ENCODE measurements at places on chromosomes 5 and 9.
A peak's percentile ranks its signal among the peaks of the same experiment; 100 is the strongest.

- peak; percentile 82 for DNase-seq
Observed at GRCh38 chr9:15846611-15847010, 293.8 kb downstream of the CCDC171 start.

DNA sequence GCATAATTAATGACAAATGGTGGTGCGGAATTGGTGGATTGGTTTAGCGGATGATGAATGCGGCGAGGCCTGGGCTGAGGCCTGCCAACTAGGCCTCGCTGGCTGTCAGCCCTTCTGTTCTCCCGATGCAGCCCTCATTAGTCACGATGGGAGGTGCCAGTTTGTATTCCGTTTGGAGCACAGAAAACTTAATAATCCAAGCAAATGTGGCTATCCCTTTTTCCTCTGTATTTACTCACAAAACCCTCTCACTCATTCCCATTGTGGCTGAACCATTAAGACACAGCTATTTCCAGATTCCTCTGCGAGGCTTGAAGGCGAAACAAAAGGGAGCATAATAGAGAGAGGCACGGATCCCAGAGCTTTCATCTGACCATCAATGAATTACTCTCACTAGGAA lies 114.3 kb downstream of the MVB12B start:
- no peak for DNase-seq

- no peak for DNase-seq
Observed at GRCh38 chr5:51371052-51371451, 12.2 kb upstream of the ISL1 start.

DNA sequence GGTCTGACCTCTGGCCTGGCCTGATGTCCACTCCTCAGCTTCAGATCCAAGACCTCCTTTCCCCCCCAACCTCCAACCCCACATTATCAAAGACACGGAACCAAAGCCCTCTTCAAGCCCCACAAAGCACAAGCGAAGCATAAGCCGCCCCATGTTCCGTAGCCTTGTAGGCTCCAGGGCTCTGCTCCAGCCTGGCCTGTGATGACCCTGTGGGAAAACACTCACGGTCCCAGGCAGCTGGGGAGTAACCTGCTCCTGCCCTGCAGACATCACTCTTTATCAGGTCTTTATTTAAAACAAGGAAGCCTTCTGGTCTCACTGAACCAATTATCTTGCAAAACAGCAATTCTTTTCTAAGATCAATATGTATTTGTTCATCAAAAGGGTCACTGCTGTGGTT lies 15.4 kb upstream of the WNK2 start:
- DNase-seq = no peak

GRCh38 chr9:116000748-116001329 lies 152.8 kb upstream of the PAPPA start:
- peak; percentile 62 for DNase-seq

Measured in SK-MEL-5 (cell line).